ENCODE measurements at places on chromosomes 1 and 21. TPM values are rescaled to one million over a fixed set of nuclear protein-coding genes. Genes with fewer than 3 reads are reported as not detected.

GJA4 gene
- 19.7 TPM for total RNA-seq

PRKCZ gene
- not detected for total RNA-seq

STXBP3 gene
- total RNA-seq: 17.1 TPM

UBXN10 gene
- 0.48 TPM for total RNA-seq

TRNP1 gene
- total RNA-seq: 3.8 TPM

ARHGAP30 gene
- total RNA-seq: 1.6 TPM

S100A9 gene
- total RNA-seq: 26.4 TPM

ARHGAP29 gene
- 11.8 TPM for total RNA-seq

GJB3 gene
- not detected for total RNA-seq

TAS1R1 gene
- total RNA-seq: not detected

Measured in psoas muscle (tissue), 8 donors.